ENCODE measurements at places on chromosomes 5 and 9.

DNA sequence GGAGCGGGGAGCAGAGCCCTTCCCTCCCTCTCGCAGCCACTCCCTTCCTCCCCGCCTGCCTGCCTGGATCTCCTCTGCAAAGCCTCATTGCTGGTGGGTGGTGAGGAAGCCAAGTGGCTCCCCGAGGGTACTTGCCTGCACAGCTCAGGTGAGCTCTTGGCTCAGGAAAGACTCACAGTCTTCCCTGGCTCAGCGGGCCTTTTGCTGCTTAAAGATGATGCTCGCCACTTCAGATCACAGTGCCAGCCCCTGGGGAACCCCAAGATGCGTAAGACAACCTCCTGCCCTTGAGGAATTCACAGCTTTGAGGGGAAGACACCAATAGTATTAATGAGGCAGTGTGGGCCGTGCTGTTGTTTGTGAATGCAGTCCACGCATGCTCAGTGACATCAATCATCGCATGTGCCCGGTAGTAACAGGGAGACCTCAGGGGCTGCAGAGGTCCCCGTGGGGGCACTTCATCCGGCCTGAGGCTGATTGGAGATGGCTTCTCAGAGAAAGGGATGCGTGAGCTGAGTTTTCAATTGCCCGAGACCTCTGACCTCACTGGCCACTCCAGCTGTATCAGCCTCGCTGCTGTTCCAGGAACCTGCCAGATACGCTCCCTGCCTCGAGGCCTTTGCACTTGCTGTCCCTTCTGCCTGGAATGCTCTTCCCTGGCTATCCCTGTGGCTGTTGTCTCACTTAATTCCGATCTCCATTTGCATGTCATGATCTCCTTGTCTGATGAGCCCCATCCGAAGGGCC, 36.8 kb downstream of the ERGIC1 start:
- DNase-seq: peak; percentile 80

- no peak for DNase-seq
Observed at GRCh38 chr9:72485821-72486593, 35.4 kb upstream of the TMC1 start.

GRCh38 chr9:69946800-69947437, 96.7 kb upstream of the MAMDC2 start:
- DNase-seq: no peak

DNA sequence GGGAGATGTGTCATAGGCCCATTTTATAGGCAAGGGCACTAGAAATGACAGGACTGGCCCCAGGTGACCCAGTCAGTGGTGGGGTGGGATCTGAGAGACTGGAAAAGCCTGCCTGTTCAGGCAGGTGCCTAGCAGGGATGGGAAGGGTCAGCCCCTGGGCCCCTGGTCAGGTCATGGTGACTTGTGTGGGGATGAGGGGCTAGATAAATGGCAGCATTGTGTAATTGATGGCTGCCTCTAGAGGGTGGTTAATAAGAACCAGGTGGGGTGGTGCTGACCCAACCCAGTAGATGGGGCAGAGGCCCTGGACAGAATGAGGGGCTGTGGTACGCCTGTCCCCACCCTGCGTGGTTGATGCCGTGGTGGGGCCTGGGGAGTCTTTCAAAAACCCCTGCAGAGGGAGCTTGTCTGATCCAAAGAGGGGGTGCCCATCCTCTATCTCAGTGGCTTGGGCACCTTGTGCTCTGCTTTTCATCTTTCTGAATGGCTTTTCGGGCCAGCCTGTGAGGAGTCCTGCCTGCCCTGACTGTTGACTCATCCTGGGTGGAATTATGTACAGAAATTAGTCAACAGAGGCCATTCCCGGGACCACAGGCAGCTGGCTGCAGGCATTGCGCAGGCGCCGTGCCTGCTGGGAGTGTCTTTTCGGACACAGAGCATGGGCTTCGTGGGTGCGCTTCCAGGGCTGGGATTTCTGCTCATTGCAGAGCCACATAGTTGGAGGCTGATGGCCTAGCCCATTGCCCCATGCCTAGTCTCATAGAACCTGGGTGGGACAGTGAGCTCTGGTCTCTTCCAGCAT, 93.6 kb upstream of the PITX1 start:
- no peak for DNase-seq

GRCh38 chr9:93711002-93711401, 134.6 kb downstream of the PHF2 start:
- DNase-seq: no peak

DNA sequence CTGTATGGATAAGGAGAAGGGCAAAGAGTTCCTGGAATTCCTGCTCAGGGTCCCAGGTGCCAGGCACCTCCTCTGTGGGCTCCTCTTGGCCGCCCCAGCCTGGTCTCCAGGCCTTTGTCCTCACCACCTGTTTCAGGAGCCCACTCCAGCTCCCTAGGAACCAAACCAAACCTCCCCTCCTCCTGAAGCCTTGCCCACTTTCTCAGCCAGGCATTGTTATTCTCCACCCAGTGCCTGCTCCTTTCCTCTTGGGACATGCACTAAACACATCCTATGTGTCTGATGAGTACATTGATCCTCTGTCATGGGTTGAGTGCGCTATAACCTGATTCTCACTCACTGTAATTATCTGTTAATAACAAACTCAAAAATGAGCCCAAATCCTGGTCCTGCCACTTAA, 189.8 kb downstream of the SPOCK1 start:
- DNase-seq: no peak

DNA sequence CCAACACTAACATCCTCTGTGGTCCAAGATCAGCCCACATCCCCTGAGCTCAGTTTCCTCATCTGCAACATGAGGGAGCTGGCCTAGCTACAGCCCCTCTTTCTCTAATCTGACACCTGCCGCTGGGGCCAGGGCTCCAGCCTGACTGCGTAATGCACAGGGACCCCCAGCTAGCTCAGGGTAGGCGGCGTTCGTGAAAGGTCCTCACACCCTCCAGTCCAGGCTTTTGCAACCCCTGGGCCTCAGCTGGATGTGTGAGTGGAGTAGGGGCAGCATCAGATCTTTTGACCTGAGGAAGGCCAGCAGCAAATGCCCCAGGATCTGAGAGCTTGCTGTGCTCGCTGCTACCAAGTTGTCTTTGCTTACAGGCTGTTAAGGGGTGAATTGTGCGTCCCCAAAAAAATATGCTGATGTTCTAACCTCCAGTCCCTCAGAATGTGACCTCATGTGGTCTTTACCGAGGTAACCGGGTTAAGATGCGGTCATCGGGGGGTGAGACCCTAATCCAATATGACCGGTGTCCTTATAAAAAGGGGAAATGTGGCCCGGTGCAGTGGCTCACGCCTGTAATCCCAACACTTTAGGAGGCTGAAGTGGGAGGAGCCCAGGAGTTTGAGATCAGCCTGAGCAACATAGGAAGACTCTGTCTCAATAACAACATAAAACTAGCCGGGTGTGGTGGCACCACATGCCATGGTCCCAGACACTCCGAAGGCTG, 47.8 kb downstream of the PLPP7 start:
- DNase-seq: peak; percentile 63
